ENCODE measurements at places on chromosomes 1 and 21.

GRCh38 chr1:54547601-54548388 is at the start of gene ACOT11:
TSS of gene ACOT11 (plus strand) at chr1:54548228. CDS start at chr1:54548310, 82 bp downstream.
- DNase-seq, result no peak

DNA sequence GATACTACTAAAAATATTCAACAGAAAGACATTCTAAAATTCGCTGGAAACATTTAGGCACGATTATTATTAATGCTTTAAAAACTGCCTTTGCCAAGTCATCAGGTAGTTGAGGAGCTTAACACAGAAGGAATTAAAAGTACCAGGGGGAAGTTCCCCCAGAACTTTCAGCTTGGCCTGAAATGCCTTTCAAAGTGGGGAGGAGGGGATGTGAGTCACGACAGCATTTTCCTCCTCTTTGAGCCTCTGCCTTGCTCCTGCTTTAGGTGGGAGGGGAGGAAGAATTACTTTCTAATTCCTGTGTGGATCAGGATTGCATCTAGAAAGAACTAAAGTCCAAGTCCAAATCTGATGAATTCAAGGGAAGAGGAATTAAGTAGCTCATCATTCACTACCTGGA is 183.7 kb downstream of the CLIC6 start:
- no peak for DNase-seq

DNA sequence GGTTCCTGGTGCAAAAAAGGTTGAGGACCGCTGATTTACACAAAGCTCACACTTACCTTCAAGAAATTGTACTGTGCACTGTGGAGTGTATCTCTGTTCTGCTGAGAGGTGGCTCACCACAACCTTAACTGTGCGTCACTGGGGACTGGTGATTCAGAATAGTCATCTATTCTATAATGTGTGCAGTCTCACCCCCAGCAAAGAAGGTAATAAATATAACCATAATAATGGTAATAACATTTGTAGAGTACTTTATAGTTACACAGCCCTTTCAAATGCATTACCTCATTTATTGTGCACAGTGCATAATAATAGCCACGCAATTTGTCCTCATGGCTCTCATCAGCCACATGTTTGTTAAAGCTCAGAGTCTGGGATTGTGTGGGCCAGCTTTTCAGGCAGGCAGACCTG is 59.4 kb upstream of the DUSP10 start:
- DNase-seq, result no peak

DNA sequence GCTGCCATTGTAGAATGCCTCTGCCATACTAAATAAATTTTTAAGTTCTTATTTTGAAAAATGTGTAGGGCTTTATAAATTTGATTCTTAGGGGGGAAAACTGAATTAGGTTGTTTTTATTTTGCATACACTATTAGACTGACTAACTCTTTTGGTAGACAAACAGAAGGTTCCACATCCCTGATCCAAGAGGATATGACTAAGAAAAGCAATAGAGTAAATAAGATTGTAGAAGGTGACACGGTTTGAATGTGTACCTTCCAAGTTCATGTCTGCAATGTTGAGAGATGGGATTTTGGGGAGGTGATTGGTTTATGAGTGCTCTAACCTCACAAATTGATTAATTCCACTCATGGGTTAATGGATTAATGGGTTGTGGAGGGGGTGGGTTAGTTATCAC is 127.9 kb downstream of the GLUL start:
- DNase-seq, result no peak

Measured in activated CD4-positive, CD25-positive, alpha-beta regulatory T cell treated with anti-CD3 and anti-CD28 coated beads, Interleukin-2, amount 50 U/mL, for 72 hours (primary cell).